Skeletal muscle cell (primary cell): ENCODE measurements at places on chromosomes 5 and 9.

DNA sequence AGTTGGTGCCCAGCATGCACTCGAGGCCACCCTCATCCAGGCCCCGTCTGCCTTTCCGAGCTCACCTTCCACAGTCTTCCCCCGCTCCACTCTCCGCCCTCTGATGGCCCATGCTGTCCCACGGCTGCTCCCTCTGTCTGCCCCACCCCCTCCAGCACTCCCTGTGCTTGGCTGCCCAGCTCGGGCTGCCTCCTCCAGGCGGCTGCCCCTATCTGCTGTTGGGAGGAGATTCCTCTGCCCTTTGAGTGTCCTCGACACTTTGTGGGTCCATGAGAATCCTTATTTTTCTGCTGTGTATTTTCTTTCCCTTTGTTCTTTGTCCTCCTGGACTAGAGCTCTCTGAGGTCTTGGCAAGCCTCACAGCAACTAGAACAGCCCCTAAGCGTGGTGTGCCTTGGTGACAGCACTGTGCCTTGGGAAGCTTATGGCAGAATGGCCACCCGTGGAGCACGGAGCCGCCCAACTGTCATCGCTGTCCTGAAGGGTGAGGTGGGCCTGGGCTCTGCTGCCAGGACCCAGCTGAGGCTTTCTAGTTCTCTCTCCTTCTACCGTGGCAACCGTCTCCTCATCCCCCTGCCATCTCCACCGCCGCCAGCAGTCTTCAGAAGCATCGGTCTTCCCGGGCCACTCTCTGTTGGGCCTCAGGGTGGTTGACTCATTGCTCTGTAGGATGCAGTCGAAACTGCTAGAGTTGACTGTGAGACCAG, 5.2 kb downstream of the NTMT1 start:
- DNase-seq = no peak

DNA sequence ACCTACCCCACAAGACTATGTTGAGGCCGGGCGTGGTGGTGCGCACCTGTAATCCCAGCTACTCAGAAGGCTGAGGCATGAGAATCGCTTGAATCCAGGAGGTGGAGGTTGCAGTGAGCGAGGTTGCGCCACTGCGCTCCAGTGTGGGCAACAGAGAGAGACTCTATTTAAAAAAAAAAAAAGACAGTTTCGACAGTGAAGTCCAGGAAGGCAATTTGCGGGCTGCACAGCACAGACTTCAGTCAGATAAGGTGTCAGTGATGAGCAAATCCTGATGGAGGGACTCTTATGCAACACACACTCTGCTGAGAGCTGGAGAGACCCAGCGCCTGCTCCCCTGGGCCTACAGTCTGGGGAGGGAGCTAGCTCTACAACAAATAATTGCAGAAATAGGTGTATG, 14.2 kb downstream of the CCNJL start:
- no peak for DNase-seq

GRCh38 chr5:137233726-137234125, 265.4 kb downstream of the SPOCK1 start:
- no peak for DNase-seq

GRCh38 chr5:97501286-97501964, 318.4 kb upstream of the RIOK2 start:
- no peak for DNase-seq

GRCh38 chr9:114899461-114899860, 30.9 kb downstream of the TNFSF8 start:
- DNase-seq = no peak

DNA sequence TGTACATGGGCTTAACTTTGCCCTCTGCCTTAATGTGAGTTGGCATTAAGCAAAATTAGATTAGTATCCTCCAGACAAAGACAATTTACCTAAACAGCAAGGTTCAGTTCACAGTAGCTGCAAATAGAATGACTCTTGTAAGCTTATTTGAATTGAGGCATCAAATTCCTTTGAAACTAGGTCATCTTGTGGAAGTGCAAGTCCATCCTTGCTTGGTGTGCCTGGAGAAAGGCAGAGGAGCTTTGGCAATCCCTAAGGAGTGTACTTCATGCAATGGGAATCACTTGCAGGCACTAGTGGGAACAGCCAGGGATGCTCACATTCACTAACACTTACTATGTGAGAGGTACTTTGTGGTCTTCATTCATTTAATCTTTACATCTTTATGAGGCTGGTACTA, 118.3 kb downstream of the DRD1 start:
- DNase-seq = no peak

DNA sequence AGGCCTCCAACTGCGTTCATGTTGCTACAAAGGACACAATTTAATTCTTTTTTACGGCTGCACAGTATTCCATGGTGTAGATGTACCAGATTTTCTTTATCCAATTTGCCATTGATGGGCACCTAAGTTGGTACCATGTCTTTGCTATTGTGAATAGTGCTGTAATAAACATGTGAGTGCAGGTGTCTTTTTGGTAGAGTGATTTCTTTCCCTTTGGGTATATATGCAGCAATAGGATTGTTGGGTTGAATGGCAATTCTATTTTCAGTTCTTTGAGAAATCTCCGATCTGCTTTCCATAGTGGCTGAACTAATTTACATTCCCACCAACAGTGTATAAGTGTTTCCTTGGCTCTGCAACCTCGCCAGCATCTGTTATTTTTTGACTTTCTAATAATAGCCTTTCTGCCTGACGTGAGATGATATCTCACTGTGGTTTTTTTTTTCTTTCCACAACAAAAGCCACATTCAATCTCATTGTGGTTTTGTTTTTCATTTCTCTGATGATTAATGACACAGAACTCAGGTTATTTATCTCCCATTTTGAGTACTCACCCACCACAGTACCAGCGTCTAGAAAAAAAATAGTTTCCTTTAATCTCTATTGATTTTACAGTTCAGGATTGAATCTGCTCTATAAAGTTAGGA, 21.9 kb downstream of the ARRDC3 start:
- no peak for DNase-seq
